ENCODE measurements at places on chromosomes 5 and 9.

DNA sequence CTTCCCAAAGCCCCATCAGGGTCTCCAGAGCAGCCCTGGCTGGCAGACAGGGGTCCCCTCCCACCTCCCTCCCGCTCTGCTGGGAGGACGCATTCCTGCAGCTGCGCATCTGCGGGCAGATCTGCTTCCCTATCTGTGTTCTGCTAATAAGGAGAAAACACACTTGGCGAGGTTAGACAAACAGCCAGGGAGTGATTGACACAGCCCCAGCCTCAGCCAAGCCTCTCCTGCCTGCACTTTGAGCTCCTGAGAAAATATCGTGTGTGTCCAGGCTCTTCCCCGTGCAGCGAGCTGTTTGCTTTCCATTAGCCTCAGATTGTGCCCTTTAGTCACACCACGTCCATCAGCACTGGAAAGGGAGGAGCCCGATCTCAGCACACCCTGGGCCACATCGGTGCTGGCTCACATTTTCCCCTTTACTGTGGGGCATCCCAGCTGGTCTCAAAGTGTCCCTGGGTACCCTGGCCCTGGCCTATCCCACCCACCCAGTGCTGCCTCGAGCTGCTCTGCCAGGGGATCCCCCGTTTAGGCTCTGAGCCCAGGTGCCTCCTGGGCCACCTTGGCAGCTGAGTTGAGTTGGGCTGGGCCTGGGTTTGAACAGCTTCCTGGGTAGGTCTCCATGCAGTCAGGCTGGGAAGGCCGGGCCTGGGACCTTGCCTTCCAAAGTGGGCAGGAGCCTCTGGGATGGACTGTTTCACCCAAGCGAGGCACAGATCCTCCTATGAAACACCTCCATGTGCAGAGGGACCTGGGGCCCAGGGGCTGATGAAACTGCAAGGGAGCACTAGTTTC is 61.1 kb downstream of the BARX1 start:
- H3K4me1 ChIP-seq = peaks cover 12% of the 10 kb centered on the region
- H3K4me3 ChIP-seq = no peak overlapping the region
- H3K27ac ChIP-seq = no peak overlapping the region
- H3K36me3 ChIP-seq = peaks cover 8% of the 10 kb centered on the region
- no peaks in the 10 kb centered on the region for H3K27me3 ChIP-seq

- H3K4me3 ChIP-seq = no peak overlapping the region
- no peaks in the 10 kb centered on the region for H3K36me3 ChIP-seq
- peaks cover 1% of the 10 kb centered on the region for H3K27me3 ChIP-seq
- H3K4me1 ChIP-seq = no peaks in the 10 kb centered on the region
- H3K27ac ChIP-seq = no peak overlapping the region
Observed at GRCh38 chr9:34072868-34073590, 24.3 kb upstream of the UBAP2 start.

DNA sequence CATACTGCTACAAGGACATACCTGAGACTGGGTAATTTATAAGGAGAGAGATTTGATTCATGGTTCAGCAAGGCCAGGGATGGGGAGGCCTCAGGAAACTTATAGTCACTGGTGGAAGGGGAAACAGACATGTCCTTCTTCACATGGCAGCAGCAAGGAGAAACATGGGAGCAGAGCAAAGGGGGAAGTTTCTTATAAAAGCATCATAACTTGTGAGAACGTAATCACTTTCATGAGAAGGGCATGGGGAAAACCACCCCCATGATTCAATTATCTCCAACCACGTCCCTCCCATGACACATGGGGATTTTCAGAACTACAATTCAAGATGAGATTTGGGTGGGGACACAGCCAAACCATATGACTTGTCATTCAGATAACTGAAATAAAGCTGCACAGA is 100.9 kb downstream of the ST8SIA4 start:
- no peaks in the 10 kb centered on the region for H3K4me1 ChIP-seq
- no peak overlapping the region for H3K27ac ChIP-seq
- H3K4me3 ChIP-seq = no peak overlapping the region
- H3K36me3 ChIP-seq = peaks cover 1% of the 10 kb centered on the region
- H3K27me3 ChIP-seq = no peaks in the 10 kb centered on the region

GRCh38 chr9:68760674-68761333 is 55.8 kb downstream of the PIP5K1B start:
- H3K4me1 ChIP-seq = no peaks in the 10 kb centered on the region
- DNase-seq = no peak
- no peak overlapping the region for H3K4me3 ChIP-seq
- peaks cover 11% of the 10 kb centered on the region for H3K36me3 ChIP-seq
- peaks cover 8% of the 10 kb centered on the region for H3K27me3 ChIP-seq

Measured in naive thymus-derived CD8-positive, alpha-beta T cell (primary cell).